Activated naive CD4-positive, alpha-beta T cell treated with Interleukin-2 at 50 U/mL for 16 hours (primary cell): ENCODE measurements at places on chromosomes 5 and 9.
A peak's percentile ranks its signal among the peaks of the same experiment; 100 is the strongest.

DNA sequence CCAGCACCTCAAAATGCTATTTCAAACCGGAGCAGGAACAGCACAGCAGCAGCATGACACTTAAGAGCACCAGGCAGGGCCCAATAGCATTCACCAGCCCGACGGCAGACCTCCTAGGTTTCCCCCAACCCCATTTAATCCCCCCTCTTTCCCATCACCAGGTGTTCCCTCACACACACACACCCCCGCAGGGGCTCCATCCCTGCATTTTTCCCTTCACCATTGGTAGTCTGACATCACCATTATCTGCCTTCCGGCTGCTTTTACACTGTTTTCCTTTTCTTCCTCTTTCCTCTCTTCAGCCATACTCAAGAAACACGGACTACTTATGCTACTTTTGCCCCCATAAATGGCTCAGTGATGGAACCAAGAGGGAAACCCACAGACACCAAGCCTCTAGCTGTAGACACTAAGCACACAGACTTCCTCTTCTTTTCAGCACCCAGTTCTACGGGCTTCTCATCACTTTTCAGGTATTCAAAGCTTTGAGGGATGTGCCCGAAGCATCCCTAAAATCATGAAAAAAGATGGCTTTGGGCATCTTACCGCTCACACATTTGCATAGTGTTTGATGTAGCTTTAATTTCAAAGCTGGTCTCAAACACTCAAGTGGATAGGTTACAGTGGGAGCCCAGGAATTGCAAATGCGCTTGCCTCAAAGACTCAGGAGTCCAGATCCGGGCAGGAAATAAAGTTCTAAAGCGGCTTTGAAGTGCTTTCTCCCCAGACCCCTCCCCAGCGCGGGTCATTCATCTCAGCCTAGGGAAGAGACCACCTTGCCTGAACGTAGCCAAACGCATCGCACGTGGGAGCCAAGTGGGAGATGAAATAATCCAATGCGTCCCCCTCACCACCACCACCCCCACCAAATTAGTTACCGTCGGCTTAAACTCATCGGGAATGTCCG lies 141.5 kb downstream of the TSSK1B start:
- peak; percentile 7 for DNase-seq

GRCh38 chr5:133807348-133807747 lies 161.1 kb downstream of the C5orf15 start:
- DNase-seq, result no peak

DNA sequence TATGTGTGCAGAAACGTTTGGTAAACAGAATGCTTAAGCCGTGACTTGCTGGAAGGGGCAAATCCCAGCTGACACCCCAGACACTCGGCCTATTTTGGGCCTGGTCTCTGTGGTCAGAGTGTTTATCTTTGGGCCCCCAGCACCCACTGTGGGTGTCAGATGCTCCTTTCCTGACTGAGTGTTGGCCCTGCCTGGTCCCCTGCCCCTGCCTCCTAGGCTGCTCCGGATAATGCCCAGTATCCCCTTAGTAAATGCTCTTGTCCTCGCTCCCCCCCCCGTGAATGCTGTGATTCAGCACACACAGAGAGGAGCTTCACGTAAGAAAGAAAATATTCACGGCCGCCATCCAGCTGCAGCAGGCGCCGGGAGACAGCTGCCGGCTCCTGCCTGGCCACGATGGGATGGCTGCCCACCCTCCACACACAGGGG lies 11.3 kb upstream of the ANGPTL2 start:
- DNase-seq, result no peak

- DNase-seq, result no peak
Measured at GRCh38 chr5:149800633-149801032, 70.5 kb downstream of the PPARGC1B start.

DNA sequence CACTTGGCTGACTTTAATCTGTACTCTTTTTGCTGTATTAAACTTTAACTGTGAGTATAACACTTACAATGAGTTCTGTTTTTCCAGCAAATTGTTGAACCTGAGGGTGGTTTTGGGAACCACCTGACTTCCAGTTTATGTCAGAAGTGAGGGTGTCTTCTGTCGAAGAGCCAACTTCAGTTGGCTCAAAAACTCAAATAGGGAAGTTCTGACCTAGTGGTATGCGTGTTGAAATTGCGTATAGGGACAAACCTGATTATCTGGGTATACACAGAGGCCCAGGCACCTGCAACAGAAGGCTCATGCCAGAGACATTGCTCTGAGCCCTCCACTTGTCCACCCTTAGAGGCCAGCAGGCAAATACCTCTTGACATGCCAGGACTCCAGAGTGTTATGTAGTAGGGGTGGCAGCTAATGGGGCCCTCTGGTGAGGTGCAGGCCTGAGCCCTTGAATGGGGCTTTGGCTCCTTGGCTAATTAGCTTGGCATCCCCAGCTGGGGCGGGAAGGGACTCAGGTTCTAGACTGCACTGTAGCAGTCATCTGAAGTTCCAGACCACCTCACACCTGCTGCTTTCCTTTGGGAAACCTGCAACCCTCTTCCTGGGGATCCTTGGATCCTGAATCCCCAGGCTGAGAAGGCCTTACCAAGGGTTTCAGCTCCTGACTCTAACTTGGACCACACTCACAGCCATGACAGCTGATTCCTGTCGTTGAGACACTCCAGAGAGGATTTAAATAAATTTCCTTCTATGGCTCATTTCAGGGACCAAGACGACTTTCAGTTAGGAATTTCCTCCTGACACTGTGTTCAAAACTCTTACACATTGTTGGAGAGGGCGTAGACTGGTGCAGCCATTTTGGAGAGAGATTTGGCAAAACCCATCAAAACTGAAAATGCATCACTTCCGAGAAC lies 189.6 kb downstream of the HSPA4 start:
- DNase-seq, result no peak
